ENCODE measurements at places on chromosomes 5 and 9.

- no peak for DNase-seq
These were observed 143.4 kb downstream of the GDNF start for GRCh38 chr5:37696190-37697021.

DNA sequence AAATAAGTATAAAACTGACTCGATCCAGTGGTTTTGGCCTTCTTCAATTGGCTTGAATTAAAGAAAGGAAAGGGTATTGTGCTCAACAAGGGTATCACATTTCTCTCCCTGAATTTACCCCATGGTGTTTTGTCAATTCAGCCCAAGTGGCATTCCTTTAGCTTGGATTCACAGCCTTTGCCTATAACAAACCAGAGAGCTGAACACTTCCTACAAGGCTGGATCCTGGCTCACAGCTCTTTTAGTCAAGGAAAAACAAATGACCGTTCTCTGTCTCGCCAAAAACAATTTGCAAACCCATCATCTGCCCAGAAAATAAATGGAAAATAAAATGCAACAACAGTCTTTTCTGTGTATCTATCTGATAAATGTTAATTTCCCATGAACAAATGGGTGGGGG, 5.7 kb downstream of the ZNF366 start:
- peak; percentile 9 for DNase-seq

DNA sequence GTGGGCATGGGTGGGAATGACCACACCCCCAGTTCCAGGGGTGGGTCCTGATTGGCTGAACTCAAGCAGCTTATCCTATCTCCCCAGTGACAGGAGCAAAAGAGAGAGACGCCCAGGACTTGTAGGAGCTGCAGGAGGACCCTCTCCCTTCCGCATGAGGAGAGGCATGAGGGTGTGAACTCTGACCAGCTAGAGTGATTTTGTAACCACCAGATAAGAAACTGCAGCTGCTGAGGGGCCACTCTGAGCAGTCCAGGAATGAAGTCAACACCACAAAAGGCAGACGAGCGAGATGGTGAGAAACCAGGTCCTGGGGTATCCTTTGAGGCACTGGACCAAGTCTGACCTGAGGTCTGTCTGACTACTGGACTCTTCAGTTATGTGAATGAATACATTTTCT, 521.9 kb downstream of the BNC2 start:
- no peak for DNase-seq

DNA sequence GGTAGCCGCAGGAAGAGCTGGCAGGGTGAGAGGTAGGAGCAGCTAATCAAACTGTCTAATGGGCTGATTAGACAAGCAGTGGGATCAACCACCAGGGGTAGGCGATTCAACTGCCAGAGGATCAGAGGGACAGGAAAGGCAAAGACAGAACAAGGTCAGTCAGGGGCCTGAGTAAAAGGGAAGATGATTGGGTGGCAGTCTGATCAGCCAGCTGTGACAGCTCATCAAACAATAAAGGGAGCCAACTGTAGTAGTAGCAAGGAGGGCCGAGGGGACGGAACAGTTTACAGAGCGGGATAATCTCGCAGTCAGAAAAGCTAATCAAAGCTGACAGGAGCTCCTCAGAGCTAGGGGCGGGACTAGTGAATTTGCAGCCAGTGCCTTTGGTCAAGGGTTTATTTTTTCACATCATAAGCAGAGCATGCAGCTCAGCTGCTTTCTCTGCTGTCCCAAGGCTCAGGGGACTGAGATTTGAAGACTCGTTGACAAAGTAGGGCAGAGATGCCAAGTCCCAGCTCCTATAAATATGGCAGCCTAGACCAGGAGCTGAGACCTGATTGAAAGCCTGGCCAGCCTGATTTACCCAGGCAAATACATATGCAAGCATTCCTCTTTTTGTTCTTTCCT, 418.2 kb downstream of the GABRG2 start:
- DNase-seq = no peak

DNA sequence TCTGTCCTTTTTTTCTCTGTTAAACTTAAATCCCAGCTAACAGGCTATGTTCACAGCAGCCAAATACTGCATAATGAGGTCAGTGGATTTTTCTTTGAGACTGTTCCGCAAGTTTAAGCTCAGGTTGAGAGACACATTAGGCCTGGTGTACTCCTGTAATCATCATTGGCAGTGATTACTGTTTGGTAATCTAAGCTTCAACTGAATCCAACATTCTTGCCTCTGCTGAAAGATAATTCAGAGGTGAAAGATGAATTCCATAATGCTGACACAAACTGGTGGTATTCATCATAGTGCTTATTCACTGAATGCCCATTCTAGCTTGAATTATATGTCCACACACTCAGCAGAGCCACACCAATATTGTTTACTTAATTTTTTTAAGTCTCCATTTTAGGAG, 108.5 kb downstream of the NFIB start:
- no peak for DNase-seq

- no peak for DNase-seq
These were observed 385.8 kb downstream of the EFNA5 start for GRCh38 chr5:107284822-107285525.

- DNase-seq = no peak
These were observed 977 bp upstream of the PAM start for GRCh38 chr5:102753889-102754766.

- DNase-seq = no peak
These were observed 254.2 kb downstream of the ARHGAP26 start for GRCh38 chr5:143024228-143024920.

DNA sequence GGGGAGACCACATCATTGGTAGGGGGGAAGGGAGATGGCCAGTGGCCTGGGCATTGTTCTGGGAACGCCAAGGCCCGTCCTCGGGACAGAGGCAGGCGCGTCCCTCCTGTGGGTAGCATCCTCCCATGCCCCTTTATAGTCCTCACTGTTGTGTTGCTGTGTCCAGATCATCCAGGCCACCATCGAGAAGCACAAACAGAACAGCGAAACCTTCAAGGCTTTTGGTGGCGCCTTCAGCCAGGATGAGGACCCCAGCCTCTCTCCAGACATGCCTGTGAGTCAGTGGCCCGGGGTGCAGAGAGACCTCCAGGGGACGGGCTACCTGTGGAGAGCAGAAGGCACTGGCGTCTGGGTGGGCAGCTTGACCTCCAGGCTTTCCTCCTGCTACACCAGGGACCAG, 38.4 kb upstream of the SUSD3 start:
- no peak for DNase-seq

- no peak for DNase-seq
These were observed 41.0 kb upstream of the PRDM9 start for GRCh38 chr5:23466401-23466912.

- no peak for DNase-seq
These were observed 24.7 kb upstream of the RANBP6 start for GRCh38 chr9:6040077-6040476.

DNA sequence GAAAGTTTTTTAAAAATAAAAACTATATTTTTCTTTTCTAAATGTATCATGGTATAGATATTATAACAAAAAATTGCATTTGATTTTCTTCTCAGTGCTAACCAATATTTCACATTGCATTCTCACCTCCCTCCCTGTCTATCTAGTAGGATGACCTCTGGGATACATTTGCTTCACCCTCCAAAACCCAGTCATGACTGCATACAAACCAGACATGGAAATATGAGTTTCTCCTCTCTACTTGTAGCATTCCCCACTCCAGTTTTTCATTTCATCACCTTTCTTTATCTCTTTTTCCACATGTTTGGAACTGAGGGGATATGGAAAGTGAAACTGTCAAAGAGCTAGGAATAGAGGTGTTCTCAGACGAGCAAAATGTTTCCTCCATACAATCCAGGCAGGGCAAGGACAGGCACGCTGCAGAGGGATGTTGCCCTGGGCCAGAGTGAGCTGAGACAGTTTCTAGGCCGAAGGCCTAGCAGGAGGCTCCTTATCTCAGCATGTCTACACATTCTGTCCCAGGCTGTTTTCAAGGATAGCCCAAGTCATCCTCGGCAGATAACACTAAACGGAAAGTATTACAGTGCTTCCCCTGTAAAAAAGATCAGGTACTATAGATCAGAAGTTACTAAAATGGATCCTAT, 46.7 kb downstream of the MEF2C start:
- DNase-seq = no peak

DNA sequence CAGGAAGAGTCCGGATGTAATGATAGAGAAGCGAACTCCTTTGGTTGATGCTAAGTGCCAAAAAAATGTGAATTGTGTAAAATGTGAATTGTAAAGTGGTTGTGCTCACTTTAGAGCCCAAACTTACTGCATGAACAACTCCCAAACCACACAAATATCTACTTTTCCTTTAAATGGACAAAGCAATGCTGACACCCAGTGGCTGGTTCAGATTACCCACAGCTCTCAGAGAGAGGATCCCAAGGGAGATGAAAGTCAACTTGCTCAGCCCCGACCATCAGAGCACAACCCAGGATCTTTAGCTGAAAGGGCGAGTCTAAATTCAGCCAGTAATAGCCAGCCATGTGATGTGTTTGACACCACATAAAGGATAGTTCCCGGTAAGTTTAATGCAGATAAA, 133.7 kb downstream of the NMUR2 start:
- DNase-seq = peak; percentile 18

DNA sequence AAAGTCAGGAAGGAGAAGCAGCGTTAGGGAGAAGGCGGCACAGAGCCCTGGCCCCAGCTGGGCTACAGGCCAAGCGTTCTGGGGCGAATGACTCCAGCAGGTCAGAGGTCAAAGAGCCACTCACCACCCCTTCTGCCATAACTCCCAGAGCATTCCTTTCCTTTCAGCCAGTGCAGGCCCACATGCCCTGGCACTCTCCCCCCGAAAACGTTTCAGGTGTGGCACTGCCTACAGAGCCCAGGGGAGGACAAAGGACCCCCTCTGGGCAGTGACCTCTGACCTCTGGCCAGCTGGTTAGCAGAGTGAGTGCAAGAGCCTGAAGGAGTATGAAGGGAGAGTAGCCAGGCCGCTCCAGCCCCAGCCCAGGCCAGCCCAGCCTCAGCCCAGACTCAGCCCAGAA, 4.9 kb downstream of the ABCA2 start:
- no peak for DNase-seq

DNA sequence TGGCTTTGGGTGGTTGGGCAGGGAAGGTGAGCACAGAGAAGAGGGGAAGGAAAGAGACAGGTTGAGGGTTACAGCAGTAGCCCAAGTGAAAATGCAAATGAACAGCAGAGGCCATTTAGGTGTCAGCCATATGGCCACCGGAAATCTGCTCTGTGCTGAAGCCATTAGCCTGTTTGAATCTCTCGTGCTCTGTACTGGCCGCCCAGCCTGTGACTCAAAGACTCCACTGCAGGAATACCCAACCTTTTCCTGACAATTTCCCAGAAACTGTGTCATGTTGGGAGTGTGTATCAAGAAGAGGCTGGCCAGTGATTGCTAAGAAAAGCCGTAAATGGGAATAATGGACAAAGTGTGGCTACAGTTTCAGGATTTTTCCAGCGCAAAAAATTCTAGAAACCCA, 35.9 kb upstream of the RAI14 start:
- no peak for DNase-seq

DNA sequence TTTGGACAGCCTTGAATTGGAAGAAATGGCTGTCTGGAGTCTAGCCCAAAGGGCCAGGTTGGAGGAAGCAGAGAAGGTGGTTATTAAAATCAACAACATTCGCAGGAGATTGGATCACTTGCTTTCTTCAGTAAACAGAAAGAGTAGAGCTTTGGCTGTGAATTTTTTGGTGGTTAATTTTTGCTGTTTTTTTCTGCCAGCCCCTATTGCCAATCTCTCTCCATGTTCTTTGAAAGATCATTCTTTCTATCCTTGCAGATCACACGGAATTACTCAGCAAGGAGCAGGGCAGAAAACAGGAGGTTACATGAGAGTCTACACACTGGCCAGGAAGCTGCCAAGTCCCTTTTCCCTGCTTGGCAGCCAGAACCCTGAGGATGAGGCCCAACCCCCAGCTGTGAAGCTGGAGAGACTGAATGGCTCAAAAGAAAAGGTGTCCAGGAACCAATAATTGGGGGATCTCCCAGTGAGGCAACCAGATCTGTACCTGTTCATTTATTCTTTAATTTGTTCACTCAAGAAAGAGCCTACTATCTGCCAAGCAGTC, 13.0 kb downstream of the GLRX start:
- no peak for DNase-seq

GRCh38 chr5:168852329-168852728, 273.2 kb upstream of the PANK3 start:
- DNase-seq = no peak

DNA sequence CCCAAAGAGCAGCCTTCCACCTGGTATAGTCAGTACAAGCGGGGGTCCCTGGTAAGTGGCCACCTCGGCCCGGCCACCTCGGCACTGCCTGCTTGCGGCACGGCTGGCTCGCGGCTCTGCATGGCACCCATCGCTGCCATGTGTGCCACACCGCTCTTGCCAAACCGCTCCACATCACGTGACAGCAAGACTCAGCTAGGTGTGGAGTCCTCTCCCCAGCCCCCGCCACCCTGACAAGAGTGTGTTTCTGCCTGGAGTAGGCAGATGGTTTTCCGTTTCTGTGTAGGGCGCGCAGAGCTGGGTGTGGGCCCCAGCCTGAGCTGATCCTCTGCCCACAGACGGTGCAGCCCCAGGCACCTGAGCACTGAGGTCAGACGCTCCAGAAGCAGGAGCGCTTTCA, 50.5 kb upstream of the FCN2 start:
- DNase-seq = no peak

DNA sequence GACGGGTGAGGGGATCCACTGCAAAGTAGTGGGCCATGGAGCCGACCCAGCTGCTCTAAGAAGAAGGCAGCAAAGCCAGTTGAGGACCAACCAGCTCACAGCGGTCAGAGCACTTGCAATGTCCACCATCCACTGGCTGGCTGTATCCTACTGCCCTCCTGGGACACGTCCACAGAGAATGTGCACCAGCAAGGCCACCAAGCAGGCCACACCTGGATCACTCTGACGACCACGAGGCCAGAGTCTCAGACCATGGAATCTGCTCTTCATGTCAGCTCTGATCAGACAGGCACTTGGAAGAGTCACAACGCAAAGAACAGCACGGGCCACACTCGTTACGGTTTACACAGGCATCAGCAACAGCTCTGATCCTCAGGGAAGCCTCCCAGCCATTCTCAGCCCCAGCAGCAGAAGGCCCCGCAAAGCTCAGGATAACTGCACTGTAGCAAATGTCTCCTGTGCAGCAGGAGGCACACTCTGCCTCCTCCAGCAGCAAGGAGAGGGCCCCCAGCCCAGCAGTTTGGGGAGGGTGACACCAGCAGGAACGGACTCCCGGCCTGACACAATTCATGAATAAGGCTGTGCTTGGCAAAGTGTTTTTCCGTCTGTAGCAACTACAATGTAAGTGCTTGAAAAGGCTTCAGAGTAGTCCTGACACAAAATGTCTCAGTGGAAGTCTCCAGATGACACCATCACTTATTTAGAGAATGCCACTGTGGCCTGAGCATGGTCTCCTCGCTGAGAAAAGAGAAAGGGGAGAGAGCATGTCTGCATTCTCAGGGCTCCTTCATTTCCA, 15.7 kb downstream of the SEMA4D start:
- DNase-seq = no peak

GRCh38 chr5:163943546-163943945, 438.1 kb downstream of the MAT2B start:
- no peak for DNase-seq

DNA sequence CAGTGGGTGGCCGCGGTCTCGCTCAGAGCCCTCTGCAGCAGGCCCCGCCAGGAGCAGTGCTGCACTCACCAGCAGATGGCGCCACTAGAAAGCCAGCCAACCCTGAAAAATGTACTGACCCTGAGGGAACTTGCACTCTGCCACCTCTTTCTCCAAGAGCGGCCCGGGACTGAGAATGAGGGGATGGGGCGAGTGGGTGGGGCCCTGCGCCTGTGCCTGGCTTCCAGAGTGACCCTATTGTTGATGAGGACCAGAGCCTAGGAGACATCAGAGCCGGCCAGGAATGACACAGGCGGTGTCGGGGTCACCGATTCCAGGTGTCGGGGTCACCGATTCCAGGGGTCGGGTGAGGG, 2.9 kb upstream of the IL17B start:
- DNase-seq = peak; percentile 59

- DNase-seq = no peak
These were observed 1.8 kb downstream of the IRX1 start for GRCh38 chr5:3597167-3598007.
